ENCODE measurements at places on chromosomes 6 and 20.
A peak's percentile ranks its signal among the peaks of the same experiment; 100 is the strongest.

DNA sequence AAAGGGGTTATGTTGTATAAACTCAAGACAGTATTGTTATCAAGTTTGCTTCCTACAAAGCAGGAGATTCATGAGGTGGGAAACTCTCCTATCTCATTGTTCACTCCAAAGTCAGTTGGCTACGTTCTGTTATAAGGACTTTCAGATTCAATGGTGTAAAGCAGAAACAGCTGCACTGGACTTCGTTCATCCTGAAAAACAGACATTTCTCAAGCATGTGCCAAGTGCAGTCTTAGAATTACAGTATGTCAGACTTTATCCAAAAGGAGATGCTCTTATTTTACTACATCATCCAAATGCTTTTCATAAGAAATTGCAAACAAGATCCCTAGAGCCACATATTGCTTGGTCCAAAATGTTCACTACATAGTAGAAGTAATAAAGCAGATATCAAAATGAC is 14.9 kb downstream of the COL21A1 start:
- DNase-seq: no peak

- DNase-seq: no peak
These were observed 34.7 kb upstream of the HAO1 start for GRCh38 chr20:7974785-7975435.

GRCh38 chr6:10555625-10556309 is 34.6 kb downstream of the GCNT2 start:
- peak; percentile 94 for DNase-seq

- no peak for DNase-seq
These were observed 72.6 kb upstream of the STXBP5 start for GRCh38 chr6:147131532-147132128.

GRCh38 chr20:39851459-39851858 is 837.6 kb downstream of the MAFB start:
- DNase-seq: no peak

GRCh38 chr6:100268326-100268725 is 196.4 kb downstream of the SIM1 start:
- no peak for DNase-seq

- no peak for DNase-seq
These were observed 73.2 kb downstream of the BCKDHB start for GRCh38 chr6:80179695-80180094.

DNA sequence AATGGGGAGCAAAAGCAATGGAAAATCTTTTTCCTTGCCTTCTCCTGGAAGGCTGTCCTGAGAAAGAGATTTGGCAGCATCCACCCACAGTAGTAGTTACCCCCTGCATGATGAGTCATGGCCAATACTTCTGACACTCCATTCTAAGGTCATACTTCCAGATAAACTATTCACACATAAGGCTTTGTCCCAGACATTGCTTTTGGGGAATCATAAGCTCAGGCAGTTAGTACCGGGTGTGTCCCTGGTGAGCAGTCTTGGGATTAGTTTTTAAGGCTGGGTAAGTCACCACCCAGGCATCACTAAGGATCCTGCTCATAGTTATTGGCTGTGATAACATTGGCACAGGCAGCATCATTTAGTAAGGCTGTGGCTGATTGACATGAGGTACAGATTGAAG is 160.6 kb upstream of the GGTLC1 start:
- peak; percentile 39 for DNase-seq

- DNase-seq: no peak
These were observed 12.1 kb downstream of the ARID1B start for GRCh38 chr6:156789081-156789943.

DNA sequence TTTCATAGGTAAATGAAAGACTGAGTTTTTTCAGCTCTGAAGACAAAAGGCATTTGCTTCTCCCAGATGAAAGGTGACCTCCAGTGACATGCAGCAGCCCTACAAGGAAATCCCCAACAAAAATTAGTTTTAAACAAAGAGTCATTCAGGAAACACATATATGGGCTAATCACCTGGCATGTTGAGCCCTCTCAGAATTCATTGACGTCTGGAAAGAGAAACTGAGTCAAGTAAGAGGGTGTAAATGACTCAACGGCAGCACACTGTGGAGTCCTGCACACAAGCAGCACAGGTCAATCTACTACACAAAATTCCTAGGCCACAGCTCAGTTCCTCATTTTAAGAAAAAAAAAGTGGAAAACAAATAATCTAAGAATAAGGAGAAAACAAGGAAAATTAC is 592.3 kb downstream of the EPHA7 start:
- no peak for DNase-seq

DNA sequence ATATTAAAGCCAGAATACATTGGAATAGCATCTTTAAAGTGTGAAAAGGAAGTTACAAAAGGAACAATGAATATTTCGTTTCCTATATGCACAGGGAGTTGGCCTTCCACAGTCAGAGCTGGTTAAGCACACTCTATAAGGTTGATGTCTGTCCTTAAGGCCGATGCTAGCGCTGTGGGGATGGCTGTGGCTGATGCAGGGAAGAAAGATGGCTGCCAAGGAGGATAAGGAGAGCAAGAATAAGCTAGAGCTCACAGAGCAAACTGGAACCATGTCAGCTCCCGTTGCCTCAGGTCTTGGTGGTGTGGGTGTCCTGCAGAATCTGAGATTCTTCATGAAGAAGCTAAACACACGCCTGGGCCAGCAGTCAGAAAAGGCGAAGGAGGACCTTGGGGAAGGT is 20.8 kb upstream of the STX11 start:
- DNase-seq: no peak

DNA sequence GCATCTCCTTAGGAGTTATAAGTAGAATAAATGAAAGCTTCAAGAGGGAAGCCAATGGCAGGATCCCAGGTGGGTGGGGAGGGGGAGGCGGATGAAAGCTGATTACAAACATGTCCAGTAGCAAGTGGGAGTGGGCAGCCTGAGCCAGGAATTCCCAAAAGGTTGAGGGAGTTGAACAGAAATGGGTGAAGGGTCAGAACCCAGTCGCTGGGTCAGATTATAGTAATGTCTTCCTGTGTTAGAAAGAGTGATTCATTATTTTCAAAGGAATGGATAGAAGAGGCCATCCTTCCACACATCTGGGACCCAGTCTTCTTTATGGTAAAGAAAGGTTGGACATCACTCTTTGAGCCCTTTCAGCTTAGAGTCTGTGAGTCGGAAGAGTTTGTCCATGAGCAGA is 41.0 kb upstream of the FAM50B start:
- no peak for DNase-seq

- no peak for DNase-seq
These were observed 67.9 kb downstream of the SGK1 start for GRCh38 chr6:134249759-134250602.

DNA sequence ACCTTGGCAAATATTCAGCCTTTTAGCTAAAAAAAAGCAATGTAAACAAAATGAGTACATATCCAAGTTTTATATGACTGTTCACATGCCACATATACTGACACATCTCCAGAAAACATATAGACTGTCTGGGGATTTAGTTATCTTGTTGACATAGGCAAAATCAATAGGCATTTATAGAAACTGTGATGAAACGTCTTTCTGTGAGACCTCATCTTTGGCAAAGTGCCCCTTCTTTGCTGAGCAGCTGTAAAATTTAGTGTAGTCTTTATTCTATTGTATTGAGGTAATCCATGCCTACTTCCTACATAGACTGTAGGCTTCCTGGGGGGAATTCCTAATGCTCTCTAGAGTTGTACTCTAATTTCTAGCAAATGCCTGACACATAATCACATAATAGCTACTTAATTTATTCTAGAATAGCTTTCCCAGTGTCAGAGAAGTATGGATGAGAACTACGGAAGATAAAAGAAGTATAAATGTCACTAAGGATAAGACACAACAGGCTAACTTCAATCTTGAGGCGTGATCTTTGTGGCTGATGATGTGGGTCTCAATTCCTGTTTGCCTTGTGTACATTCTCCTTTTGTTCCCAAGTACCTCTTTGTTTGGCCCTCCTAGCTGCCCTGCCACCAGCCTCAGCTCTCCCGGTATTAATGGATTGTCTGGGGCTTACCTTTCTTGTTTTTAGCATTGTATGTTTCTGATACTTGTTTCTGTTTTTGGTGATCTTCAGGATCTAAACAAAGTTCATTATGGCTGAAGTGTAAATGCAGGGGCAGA is 30.6 kb downstream of the PTCHD4 start:
- no peak for DNase-seq

DNA sequence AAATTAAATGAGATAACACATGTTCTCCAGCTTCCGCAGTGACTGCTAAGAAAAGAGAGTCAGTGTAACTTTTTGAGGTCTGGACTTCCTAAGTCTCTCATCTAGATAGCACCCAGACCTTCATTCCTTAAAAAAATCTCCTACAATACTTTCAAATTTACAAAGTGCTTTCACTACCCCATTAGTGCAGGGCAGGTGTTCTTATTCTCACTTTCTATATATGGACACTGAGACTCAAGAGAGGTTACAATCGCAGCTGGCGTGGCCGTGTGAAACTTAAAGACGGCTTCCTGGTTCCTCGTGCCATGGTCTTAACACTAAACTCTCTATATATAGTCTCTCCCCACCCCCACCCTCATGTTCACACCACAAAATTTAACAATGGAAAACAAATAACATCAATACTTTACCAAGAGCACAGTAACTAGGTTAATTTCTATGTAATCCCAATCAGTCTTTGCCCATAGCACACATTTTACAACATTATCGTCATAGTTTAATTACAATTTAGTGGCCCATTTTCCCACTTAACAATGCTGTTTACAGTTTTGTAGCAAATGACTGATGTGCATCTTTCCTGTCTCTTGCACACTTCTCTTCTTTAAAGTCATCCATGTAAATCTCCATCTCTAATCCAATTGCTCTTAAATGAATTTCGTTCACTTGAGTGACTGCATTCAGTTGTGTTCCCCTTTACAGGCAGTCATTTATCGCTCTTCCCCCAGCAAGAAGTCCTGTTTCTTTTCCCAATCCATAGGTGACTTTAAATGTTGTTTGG is 78.8 kb upstream of the ARID1B start:
- no peak for DNase-seq

- no peak for DNase-seq
These were observed 31.5 kb downstream of the MAFB start for GRCh38 chr20:40657526-40657925.

DNA sequence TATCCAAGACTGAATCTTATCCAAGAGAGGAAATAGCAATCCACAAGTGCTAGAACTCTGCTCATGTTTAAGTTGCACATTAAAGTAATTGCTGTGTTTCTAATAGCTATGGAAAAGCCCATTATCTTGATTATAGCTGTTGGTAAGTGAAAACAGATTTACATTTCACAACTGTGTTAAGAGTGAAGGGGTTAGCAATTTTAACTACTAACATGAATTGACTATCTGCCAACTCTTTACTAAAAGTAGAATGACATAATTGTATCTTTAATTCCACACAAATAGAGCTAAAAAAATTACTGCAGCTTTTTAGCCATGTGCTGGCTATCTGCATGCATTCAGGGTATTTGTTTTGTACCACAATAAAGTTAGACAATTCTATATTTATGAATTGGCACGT is 277.9 kb upstream of the IRAK1BP1 start:
- DNase-seq: no peak

DNA sequence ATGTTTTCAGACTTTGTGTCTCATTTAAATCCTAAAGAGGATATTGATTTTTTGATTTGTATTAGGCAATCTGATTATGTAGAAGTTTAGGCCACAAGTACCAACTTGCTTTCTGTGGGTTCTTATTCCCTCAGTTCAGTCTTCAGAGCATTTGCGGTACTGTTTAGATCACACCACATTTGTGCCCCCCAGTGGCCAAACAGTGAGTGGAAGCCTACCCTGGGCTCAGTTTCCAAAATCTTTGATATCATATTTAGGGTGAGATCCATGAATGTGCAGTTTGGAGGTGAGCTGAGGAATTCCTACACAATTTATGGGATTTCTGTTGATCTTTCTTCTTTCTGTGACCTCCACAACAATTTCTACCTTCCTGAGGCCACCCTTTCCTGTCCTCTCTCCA is 92.3 kb upstream of the FUT9 start:
- DNase-seq: no peak

GRCh38 chr6:110799189-110799588 is 16.1 kb downstream of the CDK19 start:
- DNase-seq: no peak

DNA sequence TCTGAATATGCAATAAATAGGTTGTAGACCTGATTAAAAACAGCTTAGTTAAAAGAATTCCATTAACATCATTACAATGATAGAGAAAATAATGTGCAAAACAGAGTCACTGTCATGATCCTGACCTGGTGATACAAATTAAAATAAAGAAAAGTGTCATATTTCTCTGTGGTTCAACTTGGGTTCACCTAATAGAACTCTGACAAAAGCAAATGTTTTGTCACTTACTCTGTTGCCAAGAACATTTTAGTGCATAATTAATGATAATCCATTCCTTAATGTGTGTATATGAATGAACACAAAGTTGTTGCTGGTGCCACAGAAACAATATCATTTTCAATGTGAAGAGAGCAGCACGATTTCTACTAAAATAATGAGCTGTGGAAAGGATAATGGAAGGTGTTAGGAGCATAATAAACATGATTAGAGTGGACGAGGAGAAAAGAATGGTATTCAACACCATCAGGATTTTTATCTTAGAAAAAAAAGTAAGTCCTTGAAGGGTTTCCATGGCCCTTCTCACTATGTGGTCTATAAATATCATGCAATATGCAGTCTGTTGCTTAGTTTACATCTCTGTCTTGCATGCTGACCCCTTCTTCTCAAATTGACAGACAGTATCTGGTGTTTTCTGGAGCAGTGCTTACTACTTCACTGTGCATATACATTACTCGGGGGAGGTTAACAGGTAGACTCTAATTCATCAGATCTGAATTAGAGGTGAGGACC is 656.6 kb upstream of the MMS22L start:
- DNase-seq: no peak

DNA sequence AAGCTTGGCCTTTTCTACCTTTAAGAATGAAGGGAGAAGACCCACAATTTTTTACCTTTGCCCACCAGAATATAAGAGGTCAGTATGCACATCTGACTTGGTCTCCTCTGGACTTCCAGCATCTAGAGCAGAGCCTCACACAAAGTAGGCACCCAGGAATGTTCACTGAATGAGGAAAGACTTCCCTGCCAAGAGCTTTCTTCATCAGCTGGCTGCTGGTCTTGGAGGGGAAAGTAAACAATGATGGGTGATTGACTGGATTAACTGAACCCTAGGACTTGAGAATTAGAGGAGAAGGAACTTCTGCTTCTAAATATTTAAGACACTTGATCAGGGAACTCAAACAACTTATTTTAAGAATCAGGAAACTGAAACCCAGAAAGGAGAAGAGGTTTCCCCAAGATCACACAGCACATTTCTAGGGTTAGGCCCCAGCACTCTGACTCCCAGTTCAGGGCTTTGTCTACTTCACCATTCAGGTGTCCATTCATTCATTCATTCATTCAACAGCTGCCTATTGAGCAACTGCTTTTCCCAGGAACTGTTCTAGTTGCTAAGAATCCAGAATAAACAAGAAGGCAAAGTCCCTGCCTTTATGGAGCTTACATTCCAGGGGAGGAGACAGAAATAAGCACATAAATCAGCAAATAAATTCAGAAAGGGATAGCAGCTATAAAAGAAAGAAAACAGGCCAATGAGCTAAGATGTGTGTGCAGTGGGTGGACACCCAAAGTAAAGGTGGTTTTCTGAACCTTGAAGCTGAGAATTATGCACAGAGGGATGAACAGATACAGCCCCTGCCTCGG is 216.9 kb upstream of the LRFN2 start:
- no peak for DNase-seq
